ENCODE measurements at places on chromosomes 5 and 9.
A peak's percentile ranks its signal among the peaks of the same experiment; 100 is the strongest.

DNA sequence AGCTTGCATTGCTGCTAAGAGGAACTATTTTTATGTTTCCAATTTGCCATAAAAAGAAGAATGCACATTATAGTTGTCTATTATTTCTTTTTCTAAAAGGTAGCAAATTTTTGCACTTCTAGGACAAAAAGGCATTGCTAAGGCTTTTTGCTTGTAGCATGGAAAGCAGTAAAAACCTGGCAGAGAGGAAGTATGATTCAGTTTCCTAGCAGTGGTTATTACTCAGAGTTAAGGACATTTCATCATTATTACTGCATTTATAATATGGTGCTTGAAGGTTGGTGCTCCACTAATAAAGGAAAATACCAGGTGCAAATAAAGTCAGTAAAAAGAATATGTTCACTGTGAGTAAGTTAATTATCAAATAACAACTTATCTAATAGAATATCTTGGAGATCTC is 179.8 kb upstream of the PLPPR1 start:
- no peak for DNase-seq

- no peak for DNase-seq
Measured at GRCh38 chr5:134148986-134149539, 27.7 kb downstream of the SKP1 start.

DNA sequence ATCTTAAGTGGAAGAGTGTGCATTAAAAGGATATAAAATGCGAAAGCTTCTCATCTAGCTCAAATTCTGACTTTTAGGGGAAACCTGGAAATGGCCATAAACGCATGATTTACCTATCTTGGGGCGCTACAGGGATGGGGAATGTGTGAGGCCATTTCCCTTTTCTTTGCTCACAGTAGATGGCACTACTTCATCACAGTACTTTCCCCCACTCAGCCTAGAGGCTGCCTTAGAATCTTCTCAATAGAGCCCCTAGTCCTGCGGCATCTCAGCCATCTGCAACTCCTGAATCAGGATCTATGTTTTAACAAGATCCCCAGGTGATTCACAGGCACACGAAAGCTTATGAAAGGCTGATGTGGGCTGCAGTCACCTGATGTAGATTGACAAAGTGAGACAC is 110.8 kb downstream of the LHFPL2 start:
- DNase-seq = no peak

DNA sequence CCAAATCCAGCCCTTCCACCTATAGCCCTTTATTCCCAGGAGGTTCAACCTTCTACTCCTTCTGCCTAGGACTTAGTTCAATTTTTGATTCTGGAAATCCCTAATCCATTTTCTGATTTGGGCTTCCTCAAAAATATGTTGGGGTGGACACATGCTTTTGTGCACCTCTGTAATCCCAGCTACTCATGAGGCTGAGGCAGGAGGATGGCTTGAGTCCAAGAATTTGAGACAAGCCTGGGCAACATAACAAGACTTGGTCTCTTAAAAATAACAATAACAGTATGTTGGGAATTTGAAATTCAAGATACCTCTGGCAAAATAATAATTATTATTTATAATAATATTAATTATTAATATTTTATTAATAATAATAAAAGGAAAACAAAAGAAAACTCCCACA is 188.7 kb upstream of the TLE4 start:
- no peak for DNase-seq

DNA sequence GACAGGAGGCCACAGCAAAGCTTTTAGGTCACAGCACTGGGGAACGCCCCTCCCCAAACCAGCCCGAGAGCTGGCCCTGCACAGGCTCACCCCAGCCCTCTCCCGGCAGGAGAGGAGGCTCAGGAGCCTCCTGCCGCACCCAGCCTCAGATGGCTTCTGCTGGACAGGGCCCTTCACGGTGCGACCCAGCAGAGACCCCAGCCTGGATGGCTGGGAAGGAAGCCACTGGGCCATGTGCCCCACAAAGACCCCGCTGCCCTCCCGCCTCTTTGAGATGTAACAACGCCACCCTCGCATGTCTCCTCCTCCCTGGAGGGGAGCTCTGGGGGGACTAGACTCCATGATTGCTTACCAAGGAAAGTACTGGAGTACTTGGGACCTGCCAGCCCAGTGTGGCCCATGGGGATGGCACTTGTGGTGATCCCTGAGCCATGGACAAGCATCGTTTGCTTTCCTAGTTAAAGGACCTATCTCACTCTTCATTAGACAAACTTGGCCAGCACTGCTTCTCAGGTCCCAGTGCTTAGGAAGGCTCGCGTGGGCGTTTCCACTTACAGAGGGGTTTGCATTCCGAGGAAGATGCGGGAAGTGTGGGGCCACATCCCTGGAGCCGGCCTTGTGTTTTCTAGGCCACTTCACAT is 9.0 kb downstream of the MYMK start:
- DNase-seq = no peak

- no peak for DNase-seq
Measured at GRCh38 chr5:159439002-159439401, 108.7 kb upstream of the IL12B start.

DNA sequence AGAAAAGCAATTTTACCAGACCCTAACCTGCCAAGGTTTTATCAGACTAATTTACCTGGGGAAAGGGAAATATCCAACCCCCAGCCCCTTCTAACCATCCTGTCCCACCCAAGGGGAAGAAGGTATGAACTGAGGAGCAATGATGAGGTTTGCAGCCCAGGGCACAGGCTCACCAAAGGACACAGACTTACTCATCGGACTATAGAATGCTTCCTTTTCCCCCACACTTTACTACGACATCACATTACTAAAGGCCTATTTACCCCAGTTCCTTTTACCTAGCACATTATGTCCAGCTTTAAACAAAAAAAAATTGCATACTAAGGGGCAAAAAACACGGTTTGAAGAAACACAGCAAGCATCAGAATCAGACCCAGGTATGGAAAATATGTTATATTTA is 94.1 kb upstream of the FST start:
- DNase-seq = no peak

DNA sequence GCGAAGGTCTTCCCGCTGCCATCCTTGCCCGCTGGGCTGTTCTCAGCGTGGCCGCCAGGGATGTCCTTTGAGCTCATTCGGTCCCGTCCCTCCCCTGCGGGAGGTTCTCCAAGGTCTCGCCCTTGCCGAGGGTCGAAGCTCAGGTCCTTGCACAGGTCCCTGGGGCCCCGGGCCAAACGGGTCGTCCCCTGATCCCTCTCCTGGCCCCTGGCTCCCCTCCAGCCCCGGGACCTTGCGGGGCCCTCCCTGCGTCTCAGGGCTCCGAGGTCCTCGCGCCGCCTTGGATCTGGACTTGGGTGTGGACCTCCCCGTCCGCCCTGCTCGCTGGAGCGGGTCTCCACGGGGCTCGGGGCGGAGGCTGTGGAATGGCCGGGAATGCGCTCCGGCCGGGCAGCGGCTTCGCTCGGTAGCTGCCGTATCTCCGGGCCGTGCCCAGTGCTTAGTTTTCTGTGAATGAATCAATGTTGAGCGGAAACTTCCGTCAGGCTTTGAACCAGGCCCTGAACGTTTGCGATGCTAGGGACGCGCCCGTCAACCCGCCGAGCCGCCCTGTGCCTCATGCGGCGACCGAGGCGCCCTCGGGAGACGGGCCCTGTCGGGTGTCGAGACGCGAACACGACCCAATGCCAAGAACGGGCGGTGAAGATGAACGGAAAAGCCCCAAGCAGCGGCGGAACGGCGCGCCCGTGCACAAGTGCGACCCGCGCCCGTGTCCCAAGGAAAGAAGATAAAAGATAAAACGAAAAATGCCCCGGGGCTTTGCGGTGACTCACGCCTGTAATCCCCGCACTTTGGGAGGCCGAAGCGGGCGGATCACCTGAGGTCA is 780 bp downstream of the RNU6ATAC start:
- DNase-seq = peak; percentile 21

DNA sequence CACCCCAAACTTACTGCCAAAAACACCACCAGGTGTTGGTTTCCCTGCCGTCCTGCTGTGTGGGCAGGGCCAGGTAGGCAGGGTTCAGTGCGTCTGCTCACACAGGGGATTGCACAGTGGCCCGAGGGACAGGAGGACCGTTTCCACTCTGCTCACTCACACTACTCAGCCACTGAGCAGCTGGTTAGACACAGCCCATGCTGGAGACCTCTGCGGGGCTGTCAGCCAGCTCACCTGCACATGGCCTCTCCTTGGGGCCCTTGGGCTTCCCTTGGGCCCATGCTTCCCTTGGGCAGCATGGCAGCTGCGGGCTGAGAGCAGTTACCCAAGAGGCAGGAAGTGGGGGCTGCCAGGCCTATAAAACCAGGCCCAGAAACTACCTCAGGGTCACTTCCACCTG is 79.0 kb downstream of the SYK start:
- DNase-seq = no peak

DNA sequence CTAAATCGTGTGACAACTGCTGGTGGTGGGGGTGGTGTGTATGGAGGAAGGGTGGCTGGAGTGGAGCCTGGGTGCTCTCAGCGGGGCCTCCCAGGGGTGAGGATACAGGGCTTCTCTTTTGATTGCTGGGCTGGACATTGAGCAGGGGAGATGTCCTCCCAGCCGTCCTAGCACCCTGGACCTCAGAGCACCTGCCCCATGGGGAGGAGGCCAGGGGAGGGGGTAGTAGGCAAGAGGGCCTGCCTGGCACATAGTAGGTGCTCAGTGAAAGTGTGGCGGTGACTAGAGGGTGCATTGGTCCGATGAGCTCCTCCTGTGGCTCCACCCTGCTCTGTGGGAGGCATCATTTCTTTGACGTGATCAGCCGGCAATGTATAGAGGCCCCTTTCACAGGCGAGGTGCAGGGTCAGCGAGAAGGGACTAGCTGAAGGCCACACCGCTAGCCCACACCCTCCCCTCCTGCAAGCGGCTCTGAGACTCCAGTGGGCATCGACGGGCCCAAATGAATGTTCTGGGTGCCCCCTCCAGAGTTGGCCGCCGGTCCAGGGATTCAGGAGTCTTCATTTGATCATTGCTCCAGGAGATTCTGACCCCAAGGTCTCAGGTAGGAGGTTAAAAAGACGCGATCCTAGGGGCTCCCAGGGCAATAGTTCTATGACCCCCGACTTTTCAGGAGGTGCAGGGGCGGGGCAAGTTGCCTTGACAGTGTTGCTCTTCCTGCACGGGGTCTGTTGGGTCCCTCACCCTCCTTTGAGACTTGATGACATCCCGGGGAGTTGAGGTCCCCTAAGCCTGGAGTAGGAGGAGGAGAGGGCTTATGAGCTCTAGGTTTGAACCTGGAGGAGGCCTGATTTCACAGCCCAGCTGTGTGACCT is 255.5 kb downstream of the PBX3 start:
- no peak for DNase-seq

- DNase-seq = no peak
Measured at GRCh38 chr5:32545102-32545800, 40.1 kb upstream of the SUB1 start.
